ENCODE measurements at places on chromosomes 7 and 10.
A peak's percentile ranks its signal among the peaks of the same experiment; 100 is the strongest.

DNA sequence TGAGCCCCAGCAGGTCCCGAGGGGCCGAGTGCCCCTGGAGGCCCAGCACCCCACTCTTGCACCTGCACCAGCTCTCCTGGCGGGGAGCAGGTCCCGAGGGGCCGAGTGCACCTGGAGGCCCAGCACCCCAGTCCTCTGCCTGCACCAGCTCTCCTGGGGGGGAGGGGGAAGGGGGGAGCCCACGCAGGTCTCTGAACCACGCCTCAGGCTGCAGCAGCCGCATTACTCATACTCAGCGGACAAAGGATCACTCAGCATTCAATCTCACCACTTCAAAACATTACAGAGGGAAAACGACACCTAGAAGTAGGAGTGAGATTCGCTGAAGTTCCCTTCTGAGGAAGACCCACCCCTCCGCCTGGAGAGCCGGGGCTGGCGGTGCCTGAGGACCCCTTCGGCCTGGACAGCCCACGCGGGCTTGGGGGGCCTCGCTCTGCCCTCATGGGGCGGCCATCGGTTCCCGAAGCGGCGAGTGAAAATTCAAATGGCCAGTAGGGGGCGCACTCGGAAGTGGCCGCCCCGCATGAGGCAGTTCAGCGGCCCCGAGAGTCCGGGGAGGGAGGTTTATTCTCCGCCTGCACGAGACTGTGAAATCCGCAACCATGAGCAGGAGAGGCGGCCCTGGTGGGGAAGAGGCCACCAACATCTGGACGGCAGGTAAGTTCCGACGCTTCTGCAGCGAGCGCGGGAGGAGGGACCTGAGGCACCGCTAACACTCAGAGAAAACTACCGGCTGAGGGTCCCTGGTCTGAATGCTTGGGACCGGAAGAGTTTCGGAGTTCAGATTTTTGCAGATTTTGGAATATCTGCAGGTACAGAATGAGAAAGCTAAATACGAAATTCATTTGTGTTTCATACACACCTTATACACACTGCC, 1.1 kb upstream of the GPER1 start:
- DNase-seq: peak; percentile 86

- no peak for DNase-seq
These were observed 133.2 kb downstream of the PARD3 start for GRCh38 chr10:34681933-34682332.

- no peak for DNase-seq
These were observed 105.2 kb upstream of the PDLIM1 start for GRCh38 chr10:95395947-95396449.

GRCh38 chr7:92731335-92732063, 104.9 kb downstream of the CDK6 start:
- DNase-seq: peak; percentile 68

- DNase-seq: no peak
These were observed 199.5 kb upstream of the TMEM196 start for GRCh38 chr7:19972876-19973275.

- DNase-seq: no peak
These were observed 390.7 kb downstream of the CCSER2 start for GRCh38 chr10:84718877-84719616.

DNA sequence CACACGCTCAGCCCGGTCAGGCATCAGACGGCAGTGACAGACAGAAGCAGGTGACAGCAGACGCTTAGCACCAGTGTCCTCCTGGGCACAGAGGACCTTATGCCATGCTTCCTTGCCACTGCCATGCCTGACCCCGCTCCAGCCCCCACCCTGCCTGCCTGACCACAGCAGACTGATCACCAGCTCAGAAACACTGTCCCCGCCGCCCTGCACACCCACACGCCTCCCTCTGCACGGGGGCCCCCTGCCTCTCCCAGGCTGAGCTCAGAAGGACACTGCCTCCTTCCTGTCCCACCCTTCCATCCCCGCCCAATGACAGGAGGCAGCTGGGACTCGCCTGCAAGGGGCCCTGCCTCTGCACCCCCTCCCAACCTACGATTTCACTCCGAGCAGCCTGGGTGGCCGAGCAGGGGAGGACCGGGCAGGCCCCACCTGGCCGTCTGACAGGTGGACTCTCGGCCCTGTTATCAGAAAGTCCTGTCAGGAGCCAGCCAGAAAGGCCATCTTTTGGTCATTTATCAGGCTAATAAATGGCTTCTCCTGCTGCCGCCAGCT, 183.4 kb downstream of the ELFN1 start:
- peak; percentile 4 for DNase-seq

- DNase-seq: no peak
These were observed 39.1 kb upstream of the RAB18 start for GRCh38 chr10:27464993-27465392.

- DNase-seq: no peak
These were observed 38.7 kb upstream of the NRBF2 start for GRCh38 chr10:63094405-63094804.

DNA sequence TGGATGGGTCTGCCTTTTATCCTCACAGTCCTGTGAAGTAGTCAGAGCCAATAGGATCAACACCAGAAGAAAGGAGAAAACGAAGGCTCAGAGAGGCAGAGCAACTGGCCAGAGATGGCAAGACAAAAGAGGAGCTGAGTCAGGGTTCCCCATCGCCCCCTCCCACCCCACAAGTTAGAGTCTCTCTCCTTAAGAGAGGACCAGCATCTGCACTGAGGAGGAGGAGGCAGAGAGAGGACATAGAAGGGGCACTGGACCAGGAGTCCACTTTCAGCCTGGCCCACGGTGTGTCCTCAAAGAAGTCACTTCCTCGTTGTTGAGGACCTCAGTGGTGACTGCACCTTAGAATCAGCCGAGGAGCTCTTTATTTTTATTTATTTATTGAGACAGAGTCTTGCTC, 11.6 kb downstream of the SPOCK2 start:
- DNase-seq: no peak

DNA sequence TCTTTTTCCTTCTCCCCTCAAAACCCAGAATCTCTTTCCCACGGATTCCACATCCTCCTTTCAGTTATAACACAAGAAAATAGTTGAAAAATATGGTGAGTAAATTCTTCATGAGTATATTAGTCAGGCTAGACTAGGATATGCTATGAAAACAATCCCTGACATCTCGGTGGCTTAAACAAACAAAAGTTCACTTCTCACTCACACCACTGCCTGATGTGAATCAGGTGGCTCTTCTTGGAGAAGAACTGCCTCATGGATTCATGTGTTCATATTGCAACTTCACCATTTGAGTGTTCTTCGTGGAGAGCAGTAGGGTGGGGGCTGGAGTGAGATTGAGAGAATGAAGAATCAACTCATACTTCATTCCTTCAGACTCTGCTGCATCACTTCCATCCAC, 204.1 kb downstream of the PHF14 start:
- DNase-seq: no peak

DNA sequence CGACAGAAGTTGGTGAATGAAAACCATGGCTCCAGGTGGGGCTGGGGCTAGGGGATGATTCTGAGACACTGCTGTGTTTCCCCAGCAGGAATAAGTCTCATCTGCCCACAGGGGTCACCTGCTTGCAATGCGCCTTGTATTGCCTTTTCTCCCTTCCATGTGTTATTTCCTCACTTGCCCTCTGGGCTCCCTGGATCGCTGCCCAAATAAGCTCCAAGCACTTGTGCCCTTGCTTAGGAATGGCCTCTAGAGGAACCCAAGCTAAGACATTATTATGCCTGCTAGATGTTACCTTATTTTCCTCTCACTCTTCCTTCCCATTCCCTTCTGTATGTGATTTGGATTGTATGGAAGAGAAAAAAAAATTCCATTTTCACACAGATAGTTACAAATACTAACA, 24.8 kb upstream of the PLPP4 start:
- DNase-seq: no peak

DNA sequence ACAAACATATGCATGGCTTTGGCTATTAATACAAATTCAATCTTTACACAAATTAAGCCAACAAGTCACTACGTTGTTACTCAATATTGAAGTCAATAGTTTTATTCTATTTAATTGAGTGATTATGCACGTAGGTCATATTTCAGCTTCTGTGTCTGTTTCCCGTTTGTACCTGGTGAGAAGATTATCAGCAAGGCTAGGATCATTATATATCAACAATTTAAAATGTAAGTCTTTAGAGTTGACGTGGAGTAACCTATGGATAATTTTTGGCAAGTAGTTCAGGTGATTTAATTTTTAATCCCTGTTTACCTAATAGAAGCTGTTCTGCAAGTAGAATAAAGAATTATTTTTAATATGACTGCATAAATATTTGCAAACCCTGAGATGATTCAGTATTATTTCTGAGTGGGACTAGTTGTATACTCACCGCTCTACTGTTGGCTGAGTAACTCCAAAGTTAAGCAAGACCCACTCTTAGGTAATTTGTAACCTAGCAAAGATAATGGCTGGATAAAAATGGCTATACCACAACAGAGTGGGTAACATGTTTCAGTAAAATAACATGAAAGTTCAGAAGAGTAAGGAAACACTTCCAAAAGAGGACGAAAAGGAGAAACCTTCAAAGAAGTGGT, 161.0 kb downstream of the HGF start:
- DNase-seq: no peak

GRCh38 chr7:2205036-2205780, 27.5 kb downstream of the MAD1L1 start:
- no peak for DNase-seq

DNA sequence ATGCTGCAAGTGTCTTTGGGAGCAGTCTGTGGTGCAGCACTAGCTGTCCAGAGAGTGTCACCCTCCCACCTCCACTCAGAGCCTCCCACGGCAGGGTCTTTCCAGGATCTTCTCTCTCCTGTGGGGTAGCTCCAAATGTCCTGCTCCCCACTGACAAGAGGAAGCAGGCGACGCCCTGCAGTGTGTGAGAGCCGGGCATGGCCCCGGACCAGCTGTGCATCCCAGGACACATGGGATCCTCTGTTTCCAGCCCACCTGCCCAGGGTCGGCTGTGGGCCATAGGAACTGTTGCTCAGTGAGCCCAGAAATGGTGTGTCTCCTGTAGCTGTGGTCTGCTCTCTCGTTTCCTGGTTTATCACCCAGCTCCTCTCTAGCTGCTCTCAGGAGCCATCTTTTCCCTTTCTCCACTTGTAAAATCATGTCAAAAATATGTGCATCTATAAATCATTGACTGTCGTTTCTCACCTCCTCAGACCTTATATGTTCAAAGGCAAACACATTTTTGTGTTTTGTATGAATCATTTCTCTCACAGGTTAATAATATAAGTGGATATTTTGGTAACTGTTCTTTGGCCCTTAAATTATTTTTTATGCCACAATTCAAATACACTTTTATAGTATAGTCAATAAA, 74.9 kb downstream of the VWC2 start:
- DNase-seq: no peak

- DNase-seq: no peak
These were observed 87.6 kb downstream of the NOD1 start for GRCh38 chr7:30390736-30391636.

DNA sequence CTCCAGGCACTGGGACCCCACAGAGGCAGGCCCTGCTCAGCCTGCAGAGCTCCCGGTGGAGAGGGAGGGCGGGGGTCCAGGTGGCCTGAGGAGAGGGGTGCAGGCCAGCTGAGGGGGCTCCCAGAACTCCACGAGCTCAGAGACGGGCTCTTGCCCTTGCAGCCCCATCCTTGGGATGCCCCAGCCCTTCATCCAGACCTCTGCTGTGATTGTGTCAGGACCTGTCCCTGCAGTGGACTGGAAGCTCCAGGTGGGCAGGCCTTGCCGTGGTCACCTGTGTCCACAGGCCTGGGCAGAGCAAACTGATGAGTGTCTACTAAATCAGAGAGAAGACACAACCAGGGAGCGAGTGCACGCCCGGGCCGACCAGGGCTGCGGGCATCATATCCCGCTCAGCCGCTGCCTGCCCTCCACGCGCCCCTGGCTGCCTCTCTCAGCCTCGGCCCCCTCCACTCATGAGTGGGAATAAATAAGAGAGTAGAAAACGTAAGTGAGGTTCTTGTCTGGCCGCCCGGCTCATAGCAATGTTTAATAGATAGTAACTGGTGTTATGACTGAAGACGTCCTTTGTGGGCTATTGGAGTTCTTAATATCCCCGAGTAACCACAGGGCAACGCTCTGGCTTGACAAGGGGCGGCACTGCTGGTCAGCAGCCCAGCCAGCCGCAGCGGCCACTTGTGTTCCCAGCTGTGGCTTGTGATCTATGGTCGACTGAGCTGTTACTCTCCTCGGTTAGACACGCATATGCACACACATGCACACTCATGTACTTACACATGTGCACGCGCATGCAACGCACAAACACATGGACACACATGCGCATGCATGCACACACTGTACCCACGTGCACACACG, 105.6 kb downstream of the LHPP start:
- DNase-seq: no peak

DNA sequence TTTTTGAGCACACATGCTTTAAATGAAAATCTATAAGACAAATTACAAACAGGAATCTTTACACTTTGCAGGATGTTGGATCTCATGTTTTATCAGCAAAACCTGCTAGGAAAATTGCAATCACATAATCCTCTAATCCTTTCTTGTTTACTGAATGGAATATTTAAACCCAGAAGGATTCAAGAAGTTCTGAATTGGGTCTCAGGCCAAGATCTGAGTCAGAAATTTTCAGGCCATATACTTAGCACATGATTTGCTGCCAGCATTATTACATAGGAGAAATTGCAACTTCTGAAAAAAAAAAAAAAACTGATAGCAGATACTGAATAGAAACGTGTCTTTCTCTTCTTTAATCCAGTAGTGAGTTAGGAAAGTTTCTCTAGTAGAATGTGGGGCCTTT, 1005.3 kb upstream of the POT1 start:
- no peak for DNase-seq

- no peak for DNase-seq
These were observed 31.8 kb upstream of the ABCA13 start for GRCh38 chr7:48139459-48139858.

DNA sequence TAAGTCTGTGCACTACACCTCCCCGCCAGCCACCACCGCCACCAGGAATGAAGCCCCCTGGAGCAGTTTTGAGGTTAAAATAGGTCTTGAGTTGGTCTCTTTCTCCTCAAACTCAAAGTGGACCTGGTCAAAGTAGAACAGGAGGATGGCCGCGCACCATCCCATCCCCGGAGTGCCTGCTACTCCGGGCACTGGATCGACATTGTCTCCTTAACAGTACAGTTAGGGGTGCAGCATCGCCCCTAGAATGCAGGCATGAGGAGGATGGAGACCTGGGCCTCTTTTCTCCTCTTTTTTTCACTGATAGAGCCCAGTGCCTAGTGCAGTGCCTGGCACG, 145.5 kb downstream of the SLIT1 start:
- no peak for DNase-seq

DNA sequence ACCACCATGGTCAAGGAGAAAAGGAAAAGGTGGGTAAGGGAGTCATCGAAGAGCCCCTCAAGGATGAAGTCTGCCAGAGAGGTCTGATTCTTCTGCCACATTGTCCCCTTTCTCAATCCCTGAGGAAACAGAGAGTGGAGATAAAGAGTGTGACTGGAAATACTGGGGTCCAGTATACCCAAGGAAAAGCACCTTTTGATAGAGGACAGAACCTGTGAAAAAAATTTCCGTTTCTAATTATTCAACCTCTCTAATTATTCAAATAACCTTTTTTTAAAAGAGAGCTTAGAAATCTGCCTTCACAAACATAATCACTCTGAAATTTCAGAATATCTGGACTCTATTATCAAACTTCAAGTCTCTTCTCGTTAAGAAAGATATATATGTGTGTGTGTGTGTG, at the start of gene OR2AE1:
Gene OR2AE1, minus strand, starts transcription at position 101 of the 400 bp plus-strand sequence. Its CDS starts 0 bp downstream, at position 101.
- no peak for DNase-seq

- no peak for DNase-seq
These were observed 46.2 kb upstream of the CCDC3 start for GRCh38 chr10:13047529-13048206.

Measured in activated CD4-positive, alpha-beta T cell treated with anti-CD3 and anti-CD28 coated beads for 36 hours (primary cell).